Stimulated activated CD8-positive, alpha-beta memory T cell treated with anti-CD3 and anti-CD28 coated beads, Interleukin-4, amount 100 ng/mL, for 4 hours (primary cell): ENCODE measurements at places on chromosomes 2 and 18.

DNA sequence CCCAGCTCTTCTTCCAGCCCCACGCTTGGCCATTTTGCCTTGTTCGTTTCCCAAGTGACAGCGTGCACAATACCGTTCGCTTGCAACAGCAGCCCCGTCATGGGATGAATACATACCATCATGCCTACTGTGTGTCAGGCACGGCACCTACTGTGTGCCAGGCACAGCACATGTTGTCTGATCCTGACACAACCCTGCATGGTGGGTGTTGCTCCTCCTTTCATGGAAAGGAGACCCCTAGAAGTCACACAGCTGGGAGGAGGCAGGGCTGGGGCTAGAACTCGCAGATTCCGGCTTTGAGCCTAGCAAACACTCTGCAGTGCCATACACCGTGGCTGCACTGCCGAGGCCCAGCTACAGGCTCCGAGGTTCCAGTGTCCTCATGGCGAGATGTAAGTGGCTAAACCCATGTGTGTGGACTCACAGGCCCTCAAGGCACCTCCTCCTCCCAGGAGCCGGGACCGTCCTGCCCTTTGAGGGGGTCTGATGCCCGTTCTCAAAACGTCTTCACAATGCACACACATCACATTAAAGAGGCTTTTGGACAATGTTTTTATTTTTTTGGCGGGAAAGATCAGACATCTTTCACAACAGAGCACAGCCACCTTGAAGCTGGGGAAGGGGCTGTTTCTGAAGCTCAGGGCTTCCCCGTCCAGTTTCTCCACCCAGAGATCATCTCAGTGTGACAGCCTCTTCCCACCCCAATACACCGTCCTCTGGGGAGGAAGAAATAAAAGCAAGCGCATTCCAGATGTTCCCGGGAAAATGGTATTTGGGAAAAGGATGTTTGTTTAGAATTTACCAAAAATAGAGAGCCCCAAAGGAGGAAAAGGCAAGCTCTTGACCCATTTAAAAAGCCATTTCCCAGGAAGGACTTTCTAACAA, 64.9 kb downstream of the HS1BP3 start:
- DNase-seq, result no peak

DNA sequence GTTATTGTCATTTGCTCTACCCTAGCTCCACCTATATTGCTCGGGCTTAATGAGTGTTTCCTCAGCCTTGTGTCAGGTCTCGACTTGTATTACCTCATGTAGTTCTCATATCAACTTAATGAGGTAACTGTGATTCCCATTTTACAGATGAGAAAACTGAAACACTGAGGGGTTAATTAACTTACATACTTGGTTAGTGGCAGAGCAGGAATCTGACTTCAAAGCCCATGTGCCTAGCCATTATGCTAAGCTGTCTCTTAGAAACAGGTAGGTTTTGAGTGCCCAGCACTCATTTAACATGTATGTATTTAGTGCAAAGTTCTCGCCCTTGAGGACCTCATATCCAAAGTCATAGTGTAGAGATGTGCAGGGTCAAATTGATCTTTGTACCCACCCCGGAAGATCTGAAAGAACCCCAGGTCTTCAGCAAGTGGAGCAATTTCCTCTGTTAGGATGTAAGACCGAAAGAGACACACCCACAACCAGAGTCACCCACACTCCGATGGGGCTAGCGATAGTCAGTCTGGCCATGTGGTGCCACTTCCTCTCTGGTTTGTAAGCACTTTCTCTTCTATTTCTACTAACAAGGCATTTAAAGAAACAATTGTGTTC, 121.0 kb upstream of the SLC39A10 start:
- DNase-seq, result peak; percentile 41

- no peak for DNase-seq
These were observed 99.2 kb upstream of the FOSL2 start for GRCh38 chr2:28293416-28293815.

DNA sequence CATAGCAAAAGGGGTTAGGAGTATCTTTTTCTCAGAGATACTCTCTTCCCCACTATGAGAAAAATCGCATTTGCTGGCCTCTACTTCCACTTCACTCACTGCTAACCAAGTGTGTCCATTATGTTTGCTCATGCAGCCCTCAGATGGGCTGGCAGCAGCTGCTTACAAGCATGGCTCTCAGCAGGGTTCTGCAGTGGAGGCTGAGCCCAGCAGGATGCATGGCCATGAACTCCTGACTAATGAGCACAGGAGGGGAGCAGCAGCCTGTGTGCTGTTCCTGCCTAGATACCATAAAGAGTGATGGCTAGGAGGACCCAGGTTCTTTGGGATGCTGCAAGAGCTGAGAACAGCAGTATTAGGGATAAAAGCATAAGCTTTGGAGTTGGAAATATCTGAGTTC, 316.9 kb upstream of the THSD7B start:
- DNase-seq, result no peak

- peak; percentile 10 for DNase-seq
These were observed 62.8 kb upstream of the NEUROD1 start for GRCh38 chr2:181742922-181743722.

GRCh38 chr2:33706410-33706809, 107.3 kb upstream of the FAM98A start:
- DNase-seq, result no peak

DNA sequence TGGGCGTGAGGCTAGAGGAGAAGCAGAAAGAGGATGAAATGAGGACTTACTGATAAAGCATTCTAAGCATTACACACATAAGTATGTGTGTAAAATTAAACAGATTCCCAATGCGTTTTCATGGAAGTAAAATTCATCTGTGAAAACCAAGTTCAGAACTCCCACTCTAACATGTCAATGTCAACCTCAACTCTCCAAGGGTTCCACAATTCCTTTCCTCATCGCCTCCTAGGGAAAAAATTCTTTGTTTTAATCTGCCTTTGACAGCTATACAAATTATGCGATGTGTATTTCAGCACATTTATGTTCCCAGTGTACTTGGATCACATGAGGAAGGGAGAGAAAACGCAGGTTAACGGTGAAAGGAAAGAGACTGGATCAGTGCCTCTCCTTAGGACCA, 76.6 kb downstream of the CLIP4 start:
- DNase-seq, result no peak

- no peak for DNase-seq
These were observed 8.3 kb upstream of the SEMA4C start for GRCh38 chr2:96878171-96878570.

GRCh38 chr2:23806201-23806600, 120.7 kb downstream of the ATAD2B start:
- no peak for DNase-seq
